ENCODE measurements at places on chromosomes 3 and 15.

GRCh38 chr3:87732294-87732693 lies 326.5 kb downstream of the CGGBP1 start:
- no peak for DNase-seq

- no peak for DNase-seq
Observed at GRCh38 chr15:96070636-96071035, 259.9 kb upstream of the NR2F2 start.

DNA sequence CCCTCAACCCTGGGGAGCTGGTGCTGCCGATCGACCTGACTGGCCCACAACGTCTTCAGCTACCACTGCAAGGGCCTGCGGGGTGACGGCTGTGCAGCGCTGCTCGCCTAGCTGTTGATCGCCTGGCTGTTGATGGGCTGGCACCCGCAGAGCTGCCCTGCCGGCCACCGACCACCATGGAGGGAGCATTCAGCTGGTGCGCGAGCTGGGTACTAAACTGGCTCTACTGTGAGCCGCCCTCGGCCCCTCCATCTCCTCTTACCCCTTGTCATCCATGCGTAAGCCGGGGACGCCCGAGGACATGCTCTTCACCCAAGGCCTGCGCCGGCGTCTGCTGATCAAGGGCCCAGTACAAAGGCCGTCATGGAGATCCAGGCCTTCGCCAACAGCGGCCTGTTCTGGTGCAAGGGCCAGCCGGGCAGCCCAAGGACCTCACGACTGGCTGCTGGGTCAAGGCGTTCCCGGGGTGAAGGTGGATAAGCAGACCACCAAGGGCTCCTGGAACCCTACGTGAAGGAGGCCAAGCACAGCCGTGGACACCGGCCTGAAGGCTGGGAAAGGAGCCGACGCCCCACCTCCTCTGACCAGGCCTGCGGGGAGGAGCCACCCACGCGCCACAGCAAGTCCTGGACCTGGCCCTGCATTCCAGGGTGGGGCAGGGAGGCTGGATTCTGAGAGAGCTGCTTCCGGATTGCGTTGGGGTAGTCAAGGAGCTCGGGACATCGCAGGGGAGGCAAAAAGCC lies 46.9 kb downstream of the SFMBT1 start:
- no peak for DNase-seq

- DNase-seq: no peak
Observed at GRCh38 chr3:177451864-177452830, 254.9 kb upstream of the TBL1XR1 start.
